ENCODE measurements at places on chromosomes 5 and 9.

- peak; percentile 56 for DNase-seq
Observed at GRCh38 chr9:137606005-137606621, 627 bp downstream of the ARRDC1 start.

GRCh38 chr9:117835798-117836197, 131.6 kb downstream of the TLR4 start:
- no peak for DNase-seq

DNA sequence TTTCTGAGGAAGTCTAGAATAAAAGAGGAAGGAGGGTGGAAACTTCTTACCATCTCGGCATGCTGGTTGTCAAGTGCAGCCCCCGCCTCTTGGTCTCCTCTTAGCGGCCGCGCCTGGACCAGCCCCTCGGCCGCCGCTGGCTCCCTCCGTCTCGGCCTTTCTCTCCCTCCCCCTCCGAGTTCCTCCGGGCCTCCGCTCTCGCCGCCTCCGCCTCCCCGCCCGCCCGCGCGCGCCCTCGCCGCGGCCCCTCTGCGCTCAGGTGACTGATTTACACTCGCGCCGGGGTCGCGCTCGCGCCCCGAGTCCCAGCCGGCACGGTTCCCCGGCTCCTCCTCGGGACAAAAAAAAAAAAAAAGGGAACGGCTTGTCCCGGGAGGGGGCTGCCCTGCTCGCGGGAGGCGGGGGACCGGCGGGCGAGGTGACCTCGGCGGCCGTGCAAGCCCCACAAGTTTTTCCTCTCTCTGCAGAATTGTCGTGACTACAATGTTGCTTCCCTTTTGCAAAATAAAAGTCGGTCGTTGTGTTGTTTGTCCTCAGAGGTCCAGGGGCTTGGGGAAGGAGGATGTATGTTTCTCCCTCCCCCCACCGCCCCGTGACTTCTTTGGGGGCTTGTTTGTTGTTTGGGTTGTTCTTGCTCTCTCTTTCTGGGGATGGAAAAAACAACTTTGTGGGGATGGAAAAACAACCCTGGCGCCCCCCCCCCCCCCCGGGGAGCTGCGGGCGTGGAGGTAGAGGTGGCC, at the start of gene BNC2:
BNC2 (minus strand) TSS at position 75 of the 740 bp plus-strand sequence; CDS start at position 53, 22 bp downstream.
- peak; percentile 38 for DNase-seq

- no peak for DNase-seq
Observed at GRCh38 chr5:125950012-125950615, 473.1 kb upstream of the GRAMD2B start.

GRCh38 chr9:93830606-93831005, 124.5 kb downstream of the BARX1 start:
- no peak for DNase-seq

- no peak for DNase-seq
Observed at GRCh38 chr9:4986296-4986695, 1.2 kb downstream of the JAK2 start.

GRCh38 chr5:43631182-43631910, 28.4 kb downstream of the NNT start:
- peak; percentile 17 for DNase-seq

- no peak for DNase-seq
Observed at GRCh38 chr5:95440825-95441224, 49.7 kb downstream of the FAM81B start.

DNA sequence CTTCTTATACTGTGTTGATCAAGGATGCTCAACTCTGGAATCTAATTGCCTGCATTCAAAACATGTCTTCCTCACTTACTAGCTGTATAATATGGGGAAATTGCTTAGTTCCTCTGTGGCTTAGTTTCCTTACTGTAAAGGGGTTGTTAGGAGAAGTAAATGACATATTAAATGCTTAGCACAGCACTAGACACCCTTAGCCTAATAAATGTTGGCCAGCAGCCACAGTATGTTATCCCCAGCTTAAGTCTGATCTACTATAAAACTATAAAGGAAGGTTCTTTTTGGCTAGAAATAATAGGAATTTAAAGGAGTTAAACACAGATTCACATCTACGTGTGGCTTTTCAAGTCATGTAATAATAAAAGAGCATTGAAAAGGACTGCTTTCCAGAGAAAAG, 232.4 kb downstream of the PCSK1 start:
- DNase-seq: no peak

DNA sequence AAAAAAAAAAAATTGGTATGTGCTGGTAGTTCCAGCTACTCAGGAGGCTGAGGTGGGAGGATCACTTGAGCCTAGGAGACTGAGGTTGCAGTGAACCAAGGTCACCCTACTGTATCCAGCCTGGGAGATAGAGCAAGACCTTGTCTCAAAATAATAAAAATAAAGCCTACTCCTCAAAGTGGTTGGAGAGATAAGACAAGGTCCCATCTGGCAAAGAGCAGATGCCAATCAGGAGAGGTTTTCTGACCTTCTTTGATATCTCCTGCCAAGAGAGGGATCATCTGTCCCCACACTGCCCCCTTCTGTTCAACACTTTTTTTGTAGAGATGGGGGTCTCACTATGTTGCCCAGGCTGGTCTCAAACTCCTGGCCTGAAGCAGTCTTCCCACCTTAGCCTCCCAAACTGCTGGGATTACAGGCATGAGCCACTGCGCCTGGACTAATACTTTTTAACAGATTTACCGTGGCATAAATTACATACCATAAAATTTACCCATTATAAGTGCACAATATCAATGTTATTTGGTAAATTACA, 64.7 kb downstream of the SH3PXD2B start:
- DNase-seq: no peak

- no peak for DNase-seq
Observed at GRCh38 chr5:159215886-159216285, 6.5 kb upstream of the RNF145 start.

GRCh38 chr5:16983022-16983639, 47.0 kb upstream of the MYO10 start:
- DNase-seq: peak; percentile 7

DNA sequence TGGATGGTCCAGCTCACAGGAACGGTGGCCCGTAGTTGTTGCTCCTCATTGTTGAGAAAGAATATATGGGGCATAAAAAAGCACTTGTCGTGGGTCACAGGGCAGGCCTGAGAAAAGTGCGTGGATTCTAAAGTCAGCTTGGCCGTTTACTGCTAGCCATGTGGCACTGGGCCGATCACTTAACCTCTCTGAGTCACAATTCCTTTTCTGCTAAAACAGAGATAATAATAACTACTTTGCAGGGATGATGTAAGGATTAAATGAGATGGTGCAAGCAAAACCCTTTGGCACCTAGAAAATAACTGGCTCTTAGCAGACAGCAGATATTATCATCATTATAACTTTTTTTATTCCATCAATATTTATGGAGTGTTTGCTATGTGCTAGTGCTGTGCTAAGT, 579.7 kb downstream of the CCDC171 start:
- DNase-seq: no peak

DNA sequence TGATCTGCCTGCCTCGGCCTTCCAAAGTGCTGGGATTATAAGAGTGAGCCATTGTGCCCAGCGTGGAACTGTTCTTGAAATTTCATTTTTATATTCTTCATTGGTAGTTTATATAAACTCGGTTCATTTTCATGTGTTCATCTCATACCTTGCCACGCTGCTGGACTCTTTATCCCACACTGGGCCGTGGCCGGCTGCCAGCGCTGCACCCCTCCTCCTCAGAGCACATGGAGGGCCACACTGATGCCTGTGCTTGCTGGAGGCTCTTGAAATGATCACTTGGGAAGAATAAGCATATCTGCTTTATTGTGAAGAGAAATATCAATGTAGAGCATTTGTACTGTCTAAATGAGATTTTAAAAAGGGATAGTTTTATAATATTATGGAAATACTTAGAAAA, 69.5 kb downstream of the EHMT1 start:
- DNase-seq: no peak

- no peak for DNase-seq
Observed at GRCh38 chr9:130780865-130781504, 54.1 kb upstream of the ABL1 start.

DNA sequence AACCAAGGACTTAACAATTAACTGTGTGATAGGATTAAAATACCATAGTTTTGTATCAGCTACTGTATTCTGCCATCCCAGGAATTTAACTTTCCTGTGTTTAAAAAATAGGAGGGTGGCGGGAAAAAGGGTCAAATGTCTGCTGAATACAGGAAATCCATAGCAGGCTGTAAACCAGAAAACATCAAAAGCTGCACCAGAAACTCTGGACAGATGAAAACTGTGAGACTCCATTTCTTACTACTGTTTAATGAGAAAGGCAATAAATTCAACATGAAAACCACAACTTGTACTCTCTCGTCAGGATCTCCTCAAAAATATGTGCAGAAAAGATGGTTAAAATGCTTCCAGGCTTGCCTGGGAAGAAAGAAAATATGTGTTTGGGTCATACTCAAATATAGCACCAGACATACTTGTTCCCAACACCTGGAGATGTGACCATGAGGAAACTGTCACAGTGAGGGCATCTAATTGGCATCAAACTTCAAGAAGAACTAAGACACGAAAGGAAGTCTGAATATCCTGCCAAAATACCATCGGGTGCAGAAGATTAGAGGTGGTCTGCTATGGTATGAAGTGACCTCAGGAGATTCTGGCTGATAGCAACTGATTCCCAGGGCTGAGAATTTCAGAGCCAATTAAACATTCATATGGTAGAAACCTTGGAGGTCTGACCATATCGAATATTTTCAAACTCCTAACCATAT, 164.7 kb upstream of the TARS1 start:
- DNase-seq: no peak

DNA sequence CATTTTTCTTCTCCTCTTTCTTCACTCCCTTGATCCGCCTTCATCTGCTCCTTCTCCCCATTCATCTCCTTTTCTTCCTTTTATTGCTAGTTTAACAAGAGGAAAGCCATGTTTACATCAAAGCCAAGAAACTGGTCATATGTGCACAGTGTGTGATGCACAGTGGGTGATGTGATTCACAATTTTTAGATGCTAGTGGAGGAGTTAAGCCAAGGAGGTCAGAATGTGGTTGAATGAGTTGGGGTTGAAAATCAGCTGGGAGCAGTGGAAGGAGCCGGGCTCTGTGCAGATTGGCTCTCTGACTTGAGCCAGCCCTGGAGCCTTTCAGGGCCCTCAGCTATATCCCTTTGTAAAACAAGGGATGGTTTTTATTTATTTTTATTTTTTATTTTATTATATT, 7.3 kb downstream of the ACER2 start:
- no peak for DNase-seq

- DNase-seq: no peak
Observed at GRCh38 chr9:128845186-128845931, 15.8 kb upstream of the SPOUT1 start.

DNA sequence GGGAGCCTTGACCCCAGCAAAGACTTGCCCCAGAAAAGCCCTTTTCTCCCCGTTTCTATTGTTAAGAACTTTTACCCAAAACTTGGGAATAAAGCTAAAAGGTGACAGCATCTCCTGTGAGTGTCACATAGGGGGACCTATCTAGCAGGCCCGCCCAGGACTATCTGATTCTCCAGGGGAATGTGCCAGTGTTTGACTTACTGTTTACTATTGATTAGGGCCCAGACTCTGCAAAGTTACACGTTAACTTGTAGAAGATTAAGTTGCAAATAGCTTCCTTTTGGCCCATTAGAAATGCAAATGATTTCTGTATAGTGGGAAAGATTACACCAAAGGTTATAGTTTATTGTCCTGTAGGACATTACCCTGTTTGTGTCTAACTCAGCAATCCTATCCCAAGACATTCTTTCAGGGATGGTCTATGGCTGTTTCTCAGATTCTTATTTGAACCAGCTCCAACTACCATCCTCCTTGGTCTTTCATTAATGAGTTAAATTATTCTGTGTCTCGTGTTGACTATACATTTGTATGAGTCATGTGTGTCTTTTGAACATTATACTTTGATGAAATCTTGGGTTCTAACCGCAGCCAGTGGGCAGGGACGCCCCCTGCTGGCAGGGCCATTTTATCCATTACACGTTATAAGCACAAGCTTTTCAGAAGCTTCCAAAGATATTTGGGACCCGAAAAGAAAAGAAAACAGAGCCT, 60.7 kb downstream of the HRH2 start:
- peak; percentile 71 for DNase-seq

- no peak for DNase-seq
Observed at GRCh38 chr9:68780720-68781119, 75.7 kb downstream of the PIP5K1B start.

GRCh38 chr9:94157050-94157801, 73.0 kb downstream of the PTPDC1 start:
- DNase-seq: peak; percentile 85

GRCh38 chr5:68229416-68229815, 13.9 kb downstream of the PIK3R1 start:
- peak; percentile 32 for DNase-seq

DNA sequence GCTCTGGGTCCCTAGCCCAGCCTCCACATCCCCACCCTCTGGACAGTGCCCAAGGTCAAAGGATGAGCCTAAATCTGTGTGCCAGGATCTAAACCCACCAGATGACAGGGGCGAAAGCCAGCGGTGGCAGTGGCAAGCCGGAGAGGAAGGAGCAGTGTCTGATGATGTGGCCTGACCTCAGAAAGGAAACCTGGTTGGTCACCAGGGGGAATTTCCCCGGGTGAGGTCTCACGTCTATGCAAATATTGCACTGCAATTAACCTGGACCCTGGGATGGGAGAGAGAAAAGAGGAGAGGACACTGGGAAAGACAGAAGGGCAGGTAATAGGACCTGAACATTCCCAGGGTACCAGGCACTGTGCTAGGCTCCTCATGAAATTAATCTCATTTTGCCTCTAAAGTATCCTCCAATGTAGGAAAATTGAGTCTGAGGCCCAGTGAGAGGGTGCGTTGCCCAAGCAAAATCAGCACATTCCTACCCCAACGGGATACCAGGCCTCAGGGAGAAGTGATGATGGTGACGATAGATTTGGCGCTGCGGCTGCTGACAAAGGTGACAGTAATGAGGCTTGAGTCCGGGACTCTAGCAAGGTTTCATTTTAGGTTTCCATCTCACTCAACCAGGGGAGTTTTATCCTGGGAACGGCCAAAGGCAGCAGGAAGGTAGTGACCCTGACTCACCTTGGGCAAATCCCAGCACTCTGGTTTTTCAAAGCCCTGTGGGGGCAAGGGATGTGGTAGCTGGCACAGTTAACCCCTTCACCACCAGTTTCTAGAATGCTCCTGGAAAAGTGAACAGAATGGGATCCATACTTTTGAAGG, 13.4 kb upstream of the TNIP1 start:
- DNase-seq: peak; percentile 76
